ENCODE measurements at places on chromosomes 4 and X.

- no peak for DNase-seq
Measured at GRCh38 chr4:155544547-155544946, 122.1 kb upstream of the GUCY1A1 start.

GRCh38 chr4:27764526-27764837 lies 903.8 kb downstream of the STIM2 start:
- DNase-seq, result no peak

GRCh38 chr4:54902271-54902670 lies 223.1 kb downstream of the KDR start:
- DNase-seq, result no peak

- no peak for DNase-seq
Measured at GRCh38 chr4:56626420-56626819, 54.7 kb downstream of the HOPX start.

DNA sequence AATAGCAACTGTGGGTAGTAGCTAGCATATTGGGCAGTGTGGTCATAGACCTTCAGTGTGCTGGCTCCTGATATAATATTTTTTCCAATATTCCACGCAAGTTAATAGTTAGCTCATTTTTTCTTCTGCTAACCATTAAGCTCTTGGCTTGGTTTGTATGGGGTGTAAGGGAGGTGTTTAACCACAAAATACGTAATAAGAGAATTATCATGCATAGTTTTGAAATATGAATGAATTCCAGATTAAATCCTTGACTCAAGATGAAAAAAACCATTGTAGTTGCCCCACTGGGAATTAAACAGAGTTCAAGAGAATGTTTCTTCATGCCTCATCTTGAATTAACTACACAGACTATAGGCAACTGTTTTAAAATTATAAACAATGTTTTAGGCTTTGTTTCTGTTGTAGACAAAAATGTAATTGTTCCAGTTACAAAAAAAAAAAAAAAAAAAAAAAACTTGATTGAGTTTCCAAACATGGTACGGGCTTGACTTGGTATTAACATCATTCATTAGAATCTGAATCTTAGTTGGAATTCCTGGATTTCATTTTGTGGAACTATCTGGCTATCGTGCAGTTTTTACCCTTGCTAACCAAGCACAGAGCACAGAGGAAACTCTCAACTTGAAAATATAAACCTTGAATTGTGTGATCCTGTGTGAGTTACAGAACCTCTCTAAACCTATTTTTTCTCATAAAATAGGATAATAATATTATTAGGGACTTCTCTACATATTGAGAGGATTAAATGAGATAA lies 28.4 kb downstream of the CXCL1 start:
- no peak for DNase-seq

- DNase-seq, result no peak
Measured at GRCh38 chr4:54315561-54316538, 86.8 kb downstream of the PDGFRA start.

DNA sequence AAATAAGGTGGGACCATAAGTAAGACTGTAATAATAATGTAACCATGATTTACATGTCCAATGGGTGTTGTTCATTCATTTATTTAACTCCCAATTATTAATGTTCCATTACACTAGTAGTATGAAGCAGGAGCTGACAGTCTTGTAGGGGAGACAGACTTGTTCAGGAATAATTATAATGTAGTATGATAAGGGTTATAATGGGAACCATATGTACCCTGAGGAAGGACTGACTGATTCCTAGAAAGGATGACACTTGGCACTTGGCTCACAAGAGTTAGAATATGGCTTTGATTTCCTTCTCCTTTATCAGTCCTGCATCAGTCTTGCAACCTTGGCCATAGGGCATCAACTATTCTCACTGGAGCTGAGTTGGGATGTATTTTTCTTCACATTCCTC lies 24.2 kb downstream of the PCDH7 start:
- DNase-seq, result no peak

GRCh38 chr4:122053186-122053585 lies 98.9 kb upstream of the BLTP1 start:
- DNase-seq, result no peak

- DNase-seq, result no peak
Measured at GRCh38 chrX:72712094-72712755, 1.9 kb downstream of the PHKA1 start.

DNA sequence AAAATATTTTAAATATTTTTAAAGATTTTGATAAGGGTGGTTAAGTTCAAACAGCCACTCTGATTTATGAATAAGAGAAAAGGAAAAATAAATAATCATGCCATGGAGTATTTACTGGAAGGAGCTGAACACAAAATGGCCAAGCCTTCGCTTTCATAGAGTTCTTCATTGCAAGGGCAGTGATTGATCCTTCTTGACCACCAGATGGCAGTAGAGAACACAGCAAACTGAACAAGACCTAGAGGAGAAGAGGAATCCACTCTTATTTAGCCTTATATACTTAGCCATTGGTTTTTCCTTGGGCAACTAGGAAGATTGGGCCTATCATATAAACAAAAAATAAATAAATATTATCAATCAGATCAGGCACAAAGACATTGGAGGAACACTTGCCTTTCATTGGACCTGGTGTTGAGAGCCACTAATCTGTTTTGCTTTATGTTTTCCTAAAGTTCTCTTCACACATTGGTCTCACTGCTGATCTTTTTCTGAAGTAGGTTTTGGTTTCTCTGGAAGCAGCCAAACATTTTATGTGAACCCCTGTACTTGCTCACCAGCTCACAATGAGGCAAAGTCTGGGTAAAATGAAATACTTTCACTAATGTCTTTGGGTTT lies 58.1 kb upstream of the PARM1 start:
- DNase-seq, result no peak

GRCh38 chr4:137226221-137226620 lies 306.1 kb downstream of the PCDH18 start:
- no peak for DNase-seq

DNA sequence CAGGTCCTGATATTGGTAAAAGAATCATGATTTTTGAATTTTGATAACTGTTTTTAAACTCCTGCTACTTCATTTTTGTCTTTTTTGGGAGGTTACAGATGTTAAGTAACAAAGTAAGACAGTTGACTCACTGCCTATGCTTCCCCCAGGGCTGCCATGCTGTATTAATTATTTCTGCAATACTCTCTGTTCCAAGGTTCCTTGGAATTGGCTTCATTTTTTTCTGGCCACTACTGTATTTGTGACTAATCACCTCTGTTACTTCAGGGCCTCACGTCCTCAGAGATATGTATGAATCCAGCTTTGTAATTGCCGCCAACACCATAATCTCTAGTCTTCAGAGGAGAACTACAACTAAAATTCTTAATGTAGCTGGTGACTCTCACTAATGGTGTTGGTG lies 1729.3 kb downstream of the C4orf33 start:
- DNase-seq, result no peak

GRCh38 chr4:101284546-101284945 lies 62.8 kb downstream of the PPP3CA start:
- DNase-seq, result no peak

GRCh38 chr4:3389233-3390215 lies 52.2 kb upstream of the HGFAC start:
- no peak for DNase-seq

GRCh38 chrX:4876268-4876667 lies 1162.8 kb upstream of the PRKX start:
- DNase-seq, result no peak

GRCh38 chrX:5388087-5388486 lies 840.6 kb downstream of the NLGN4X start:
- no peak for DNase-seq

- DNase-seq, result peak; percentile 39
Measured at GRCh38 chr4:121255986-121256750, 92.0 kb upstream of the TNIP3 start.

DNA sequence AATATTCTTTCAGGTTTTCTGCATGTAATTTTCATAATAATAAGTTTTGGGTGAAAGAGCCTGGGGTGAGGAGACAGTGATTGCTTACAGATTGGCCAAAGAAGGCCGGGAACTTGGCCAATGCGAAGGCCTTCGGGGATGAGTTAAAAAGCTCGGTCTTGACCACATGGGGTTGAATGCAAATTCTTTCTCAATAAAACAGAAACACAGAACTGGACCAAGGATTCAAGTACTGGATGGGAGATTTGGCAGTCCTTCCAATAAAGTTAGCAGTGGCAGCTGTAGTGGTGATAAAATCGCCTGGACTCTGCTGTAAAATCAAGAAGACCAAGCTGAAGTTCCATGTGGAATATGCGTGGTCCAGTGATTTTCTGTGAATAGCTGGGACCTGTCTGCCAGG lies 282.2 kb upstream of the KLF3 start:
- DNase-seq, result no peak

DNA sequence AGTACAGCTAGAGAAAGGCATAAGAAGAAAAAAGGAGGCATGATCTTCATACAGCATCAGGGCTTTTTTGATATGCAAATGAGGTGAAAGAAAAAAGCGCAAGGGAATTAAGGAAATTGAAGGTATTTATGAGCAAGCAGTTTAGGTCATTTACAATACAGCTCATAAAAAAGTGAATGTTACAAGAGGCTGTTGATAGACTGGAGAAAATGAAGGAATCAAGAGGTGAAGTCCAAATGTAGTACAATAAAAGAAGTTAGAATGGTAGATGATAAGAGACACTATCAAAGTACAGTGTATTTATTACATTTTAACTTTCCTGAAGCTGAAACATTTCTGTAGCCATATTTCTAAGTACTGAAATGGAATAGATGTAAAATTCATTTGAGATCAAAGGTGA lies 1349.5 kb downstream of the ADGRL3 start:
- DNase-seq, result no peak

DNA sequence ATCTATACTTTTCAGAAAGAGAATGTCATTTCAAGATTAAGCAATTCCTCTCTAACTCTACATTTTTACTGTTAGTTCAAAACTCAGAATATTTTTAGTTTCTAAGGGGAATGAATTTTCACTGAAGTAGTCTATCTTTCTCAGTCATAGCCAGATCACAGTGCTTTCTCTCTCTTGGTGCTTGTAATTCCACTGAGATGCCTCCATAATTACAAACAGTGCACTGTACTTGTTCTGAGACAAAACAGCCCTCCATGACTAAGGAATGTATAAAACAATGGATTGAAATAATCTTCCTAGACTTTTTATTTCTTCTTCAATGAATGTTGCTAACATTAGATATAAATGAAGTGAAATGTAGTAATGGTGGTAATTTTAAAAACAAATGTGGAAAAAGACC lies 603.2 kb upstream of the FAM241A start:
- no peak for DNase-seq

DNA sequence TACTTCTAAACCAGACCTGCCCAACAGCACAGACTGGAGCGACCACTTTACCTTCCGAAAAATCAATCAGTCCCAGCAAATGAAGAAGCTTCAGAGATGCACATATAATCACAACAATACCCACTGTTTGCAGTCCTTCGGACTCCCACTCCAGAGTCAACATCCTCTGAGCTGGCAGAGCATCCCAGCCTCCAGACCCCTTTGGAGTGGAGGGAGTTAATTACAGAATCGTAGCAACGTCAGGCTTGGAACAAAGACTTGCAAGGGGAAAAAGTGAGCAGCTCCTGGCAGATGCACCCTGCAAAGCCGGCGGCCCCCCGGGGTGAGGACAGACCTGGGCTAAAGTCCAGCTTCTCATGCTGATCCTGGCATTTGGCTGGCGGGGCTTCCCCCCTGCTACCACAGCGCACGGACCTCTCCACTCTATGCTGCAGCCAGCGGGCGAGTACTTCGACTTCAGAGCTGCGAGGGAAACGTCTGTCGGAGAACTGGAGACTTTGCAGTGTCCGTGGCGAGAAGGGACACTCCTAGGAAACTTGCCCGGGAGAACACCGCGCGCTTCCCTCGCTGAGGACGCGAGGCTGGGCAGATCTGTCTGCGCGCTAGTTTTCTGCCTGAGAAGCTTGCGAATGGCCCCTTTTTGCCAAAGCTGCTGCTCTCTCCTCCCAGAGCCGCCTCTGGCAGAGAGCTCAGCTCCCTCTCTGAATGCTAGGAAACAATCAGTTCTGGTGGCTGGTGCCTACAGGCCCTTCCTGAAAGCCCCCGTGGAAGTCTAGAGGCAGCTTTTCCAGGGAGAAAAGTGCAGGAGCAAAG lies 283.7 kb downstream of the PACRGL start:
- no peak for DNase-seq

GRCh38 chr4:99378876-99379275 lies 26.3 kb upstream of the ADH1C start:
- DNase-seq, result no peak

- DNase-seq, result no peak
Measured at GRCh38 chr4:108097990-108098553, 70.7 kb downstream of the LEF1 start.

GRCh38 chr4:135338181-135338580 lies 1136.6 kb upstream of the PABPC4L start:
- DNase-seq, result no peak

GRCh38 chr4:68912807-68913206 lies 38.8 kb downstream of the UGT2A3 start:
- DNase-seq, result no peak

- DNase-seq, result no peak
Measured at GRCh38 chr4:143017210-143017609, 167.5 kb upstream of the USP38 start.

- DNase-seq, result no peak
Measured at GRCh38 chr4:107586371-107586770, 133.7 kb downstream of the PAPSS1 start.

DNA sequence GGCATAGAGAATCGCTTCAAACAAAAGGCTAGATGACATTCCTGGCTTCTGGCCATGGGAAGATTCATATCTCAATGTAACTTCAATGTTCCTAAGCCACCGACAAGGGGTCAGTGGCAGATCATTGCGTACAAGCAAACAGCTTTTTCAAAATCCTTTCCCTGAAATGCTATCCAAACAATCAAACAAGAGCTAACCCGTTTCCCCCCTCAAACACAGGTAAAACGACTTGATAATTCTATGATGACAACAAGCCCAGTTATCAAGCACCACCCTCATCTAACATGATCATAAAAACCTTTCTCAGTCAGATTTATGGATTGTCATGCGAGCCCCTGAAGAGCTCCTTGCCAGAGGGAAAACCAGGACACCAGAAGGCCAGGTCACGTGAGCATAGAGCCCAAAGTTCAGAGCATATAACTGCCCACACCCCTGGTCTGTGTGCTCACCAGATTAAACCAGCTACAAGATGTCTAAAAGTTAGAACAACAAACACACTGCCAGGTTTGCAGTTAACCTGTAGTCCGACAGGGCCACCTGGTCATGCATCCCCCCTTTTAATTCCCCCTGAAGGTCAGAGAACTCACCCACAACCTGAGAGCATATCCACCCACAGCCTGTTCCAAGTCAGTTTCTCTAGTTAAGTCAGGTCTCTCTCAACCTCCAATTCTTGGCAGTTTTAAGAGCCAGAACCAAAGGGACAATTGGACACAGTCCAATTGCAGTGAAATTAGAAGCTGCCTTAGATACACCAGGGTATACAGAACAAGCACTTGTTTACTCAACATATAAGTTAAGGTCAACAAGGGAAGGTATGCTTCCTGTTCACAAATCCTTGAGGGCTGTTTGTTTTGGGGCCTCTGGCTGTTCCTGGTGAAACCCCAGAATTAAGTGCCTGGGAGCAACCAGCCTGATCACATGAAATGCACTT lies 248.1 kb upstream of the PPARGC1A start:
- DNase-seq, result no peak

GRCh38 chrX:134780908-134781307 lies 122.6 kb upstream of the PLAC1 start:
- no peak for DNase-seq

GRCh38 chrX:20989361-20989760 lies 384.9 kb upstream of the CNKSR2 start:
- DNase-seq, result no peak

- DNase-seq, result no peak
Measured at GRCh38 chr4:140706276-140706625, 49.9 kb downstream of the TBC1D9 start.

- no peak for DNase-seq
Measured at GRCh38 chr4:88797725-88798124, 100.1 kb upstream of the NAP1L5 start.

GRCh38 chr4:83370640-83370906 lies 35.9 kb upstream of the HPSE start:
- DNase-seq, result no peak
